ENCODE measurements at places on chromosomes 3 and 15.

- DNase-seq: no peak
Measured at GRCh38 chr3:8800016-8800415, 30.6 kb upstream of the OXTR start.

DNA sequence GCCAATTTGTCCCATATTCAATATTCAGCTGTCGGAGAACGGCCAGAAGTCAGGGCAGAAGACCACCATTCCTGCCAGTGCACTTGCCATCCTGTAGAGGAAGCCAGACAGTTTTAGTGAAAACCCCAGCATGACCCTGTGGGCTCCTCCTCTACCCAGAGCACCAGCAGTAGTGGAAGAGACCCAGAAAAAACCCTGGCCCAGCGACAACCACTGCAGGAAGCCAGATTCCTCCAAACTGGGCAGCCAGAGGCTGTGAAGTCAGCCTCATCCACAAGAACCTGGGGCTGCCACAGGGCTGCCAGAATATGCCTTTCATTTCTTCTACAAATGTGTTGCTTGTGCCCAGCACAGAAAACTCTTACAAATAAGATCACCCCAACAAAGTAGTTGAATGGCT is 67.3 kb downstream of the HMCES start:
- DNase-seq: no peak

DNA sequence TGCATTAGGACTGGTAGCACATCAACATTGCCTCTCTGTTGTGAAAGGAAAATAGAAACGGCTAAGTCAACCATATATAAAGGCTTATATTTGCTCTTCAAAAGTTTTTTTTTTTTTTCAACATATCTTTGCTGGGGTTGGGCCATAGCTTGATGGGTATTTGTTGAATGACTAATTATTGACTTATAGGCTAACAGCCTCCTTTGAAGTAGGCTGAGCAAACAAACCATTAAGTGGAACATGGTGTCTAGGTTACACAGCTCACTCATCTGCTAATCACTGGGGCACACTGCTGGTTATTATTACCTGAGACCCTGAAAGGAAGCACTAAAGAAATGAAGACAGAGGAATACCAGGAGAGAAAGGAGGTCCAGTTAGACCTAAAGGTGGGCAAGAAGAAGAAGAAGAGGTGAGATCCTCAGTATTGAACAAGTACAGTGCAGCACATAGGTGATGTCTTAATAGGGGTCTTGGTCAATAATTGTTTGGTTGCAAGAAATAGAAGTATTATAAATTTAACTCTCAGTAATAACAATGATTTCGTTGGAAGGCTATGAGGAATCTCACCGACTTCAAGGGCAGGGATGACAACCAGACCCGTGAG is 139.4 kb downstream of the RPLP1 start:
- DNase-seq: no peak

GRCh38 chr3:13891017-13891392 is 11.1 kb upstream of the WNT7A start:
- no peak for DNase-seq

- no peak for DNase-seq
Measured at GRCh38 chr15:97576929-97577645, 383.4 kb upstream of the ARRDC4 start.

DNA sequence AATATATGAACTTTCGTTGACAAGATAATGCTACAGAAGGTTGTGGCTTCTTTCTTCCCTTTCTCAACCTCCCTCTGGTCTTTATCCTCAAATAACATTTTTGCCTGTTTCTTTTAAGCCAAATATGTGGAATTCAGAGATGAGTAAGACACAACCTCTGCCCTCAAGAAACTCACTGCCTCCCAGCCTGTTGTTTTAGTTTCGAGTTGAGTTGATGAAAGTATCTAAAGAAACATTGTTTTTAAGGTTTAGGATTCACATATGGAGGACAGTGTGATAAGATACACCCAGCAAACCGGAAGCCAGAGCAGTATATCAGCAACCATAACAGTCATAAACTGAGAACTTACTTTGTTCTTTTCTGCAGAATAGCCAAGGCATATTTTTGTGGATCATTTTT is 218.6 kb downstream of the THSD4 start:
- DNase-seq: no peak

- no peak for DNase-seq
Measured at GRCh38 chr15:34065941-34066340, 26.9 kb upstream of the AVEN start.

GRCh38 chr3:134061401-134061800 is 31.7 kb upstream of the SLCO2A1 start:
- DNase-seq: no peak

GRCh38 chr3:123620343-123620742 is 35.5 kb upstream of the HACD2 start:
- no peak for DNase-seq

GRCh38 chr3:117252208-117252607 is 542.6 kb downstream of the TUSC7 start:
- no peak for DNase-seq

GRCh38 chr15:89143503-89144162 is 55.4 kb downstream of the ABHD2 start:
- DNase-seq: no peak

DNA sequence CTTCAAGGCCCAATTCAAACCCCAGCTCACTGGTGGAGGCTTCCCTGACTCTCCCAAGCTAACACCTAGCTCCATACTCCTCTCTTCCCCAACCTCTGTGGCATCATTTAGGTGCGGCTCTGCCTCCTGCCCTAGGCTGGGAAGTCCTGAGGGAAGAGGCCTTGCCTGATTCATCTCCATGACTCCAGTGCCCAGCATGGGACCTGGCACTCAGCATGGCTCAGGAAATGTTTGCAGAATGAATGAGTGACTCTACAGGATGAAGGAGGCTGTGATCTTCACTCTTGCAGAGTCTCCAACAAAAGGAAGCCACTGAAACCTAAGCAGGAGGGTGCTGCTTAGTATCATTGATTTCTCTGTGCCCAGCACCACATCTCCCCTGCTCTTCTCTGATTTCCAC is 34.5 kb upstream of the INSYN1 start:
- DNase-seq: no peak

DNA sequence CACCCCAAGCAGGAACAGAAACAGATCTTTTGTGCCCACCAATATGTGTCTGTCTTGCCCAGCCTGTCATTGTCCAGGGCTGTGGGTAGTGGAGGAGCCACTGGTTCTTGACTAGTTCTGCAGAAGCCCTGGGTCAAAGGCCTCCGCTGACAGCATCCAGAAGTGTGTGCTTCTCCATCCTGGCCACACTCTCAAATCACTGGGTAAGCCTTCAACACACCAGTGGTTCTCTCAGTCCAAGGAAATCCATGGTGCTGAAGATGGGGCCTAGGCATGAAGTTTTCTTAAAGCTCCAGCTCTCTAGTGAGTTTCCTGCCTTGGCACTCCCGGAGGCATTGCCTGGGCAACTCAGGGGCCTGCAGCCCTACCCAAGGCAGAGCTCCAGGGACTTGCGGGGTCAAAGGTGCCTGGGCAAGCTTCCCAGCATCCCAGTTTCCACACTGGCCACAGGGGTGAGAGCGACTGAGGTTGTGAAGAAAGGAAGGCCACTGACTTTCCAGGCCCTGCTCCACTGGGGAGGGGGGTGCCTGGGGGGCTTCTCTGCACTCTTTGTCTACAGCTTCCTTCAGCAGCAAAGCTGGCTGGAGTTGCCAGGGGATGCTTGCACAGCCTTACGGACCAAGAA is 37.9 kb upstream of the RPL32 start:
- DNase-seq: no peak

DNA sequence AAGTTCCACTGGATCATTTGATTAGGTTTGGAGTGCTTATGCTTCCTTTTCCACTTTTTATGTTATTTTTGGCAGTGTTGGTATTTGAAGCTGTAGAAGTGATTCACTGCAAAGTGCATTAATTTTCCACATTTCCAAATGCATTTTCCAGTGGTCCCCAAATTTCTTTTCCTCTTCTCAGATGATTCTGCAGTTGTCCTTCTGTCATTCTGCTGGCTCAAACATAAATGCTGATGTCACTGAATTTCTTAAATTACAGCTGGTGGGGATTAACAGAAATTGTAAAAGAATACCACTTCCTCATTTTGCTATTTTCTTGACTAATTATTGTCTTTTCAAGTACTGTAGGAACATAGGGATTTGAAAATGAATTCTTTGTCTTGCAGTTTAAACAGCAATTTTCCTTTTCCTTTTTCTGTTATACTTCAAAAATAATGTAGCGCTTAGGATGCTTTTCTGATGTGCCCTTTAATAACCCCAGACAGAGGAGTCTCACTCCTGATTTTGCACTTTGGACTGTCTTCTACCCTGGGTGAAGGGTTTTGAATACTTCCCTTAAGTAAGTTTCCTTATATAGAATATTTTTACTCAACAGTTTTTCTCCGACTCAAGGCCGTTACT is 25.0 kb downstream of the MITF start:
- DNase-seq: no peak

DNA sequence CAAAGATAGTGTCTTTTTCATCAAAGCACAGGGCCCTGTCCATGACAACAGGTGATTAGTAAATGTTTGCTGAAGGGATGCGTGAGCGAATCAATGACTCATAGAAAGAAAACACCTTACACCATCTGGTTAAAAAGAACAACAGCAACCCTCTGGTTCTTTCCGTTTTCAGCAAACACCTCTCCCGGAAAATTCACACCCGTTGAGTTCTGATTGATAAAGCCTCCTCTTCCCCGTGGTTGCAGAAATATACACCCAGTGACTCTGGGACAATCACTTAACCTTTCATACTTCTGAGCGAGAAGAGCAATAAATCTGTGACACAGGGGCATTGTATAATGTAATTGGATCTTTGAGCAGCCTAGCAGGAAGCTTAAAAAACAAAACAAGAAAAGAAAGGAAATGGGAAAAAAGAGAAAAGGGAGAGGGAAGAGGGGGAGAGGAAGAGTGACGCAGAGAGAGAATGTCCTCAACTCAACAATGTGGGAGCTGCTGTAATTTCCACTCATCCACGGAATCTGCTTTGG is 37.6 kb downstream of the ADAMTS9 start:
- no peak for DNase-seq

DNA sequence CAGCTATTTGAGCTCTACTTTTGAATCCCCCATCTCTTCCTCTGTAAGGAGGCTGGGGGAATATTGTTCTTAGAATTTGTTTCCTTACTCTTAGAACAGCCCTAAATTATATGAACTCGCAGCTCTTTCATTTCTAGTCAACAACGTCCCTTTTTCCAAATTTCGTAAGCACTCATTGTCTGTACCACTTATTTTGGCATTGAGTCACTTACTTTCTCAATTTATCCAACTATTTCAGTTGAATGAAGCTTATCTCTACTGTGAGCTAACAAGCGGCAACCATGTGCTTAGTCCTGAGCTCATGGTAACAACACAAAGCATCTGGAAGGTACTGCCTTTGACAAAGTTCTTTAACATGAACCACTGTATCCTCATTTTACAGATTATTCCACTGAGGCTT is 191.1 kb downstream of the GREM1 start:
- DNase-seq: no peak

All from GM12891 (cell line).